ENCODE measurements at places on chromosomes 1 and 21. TPM values are rescaled to one million over a fixed set of nuclear protein-coding genes. Genes with fewer than 3 reads are reported as not detected.

The DFFA gene
- 29.6 TPM for total RNA-seq

The C8B gene
- total RNA-seq: not detected

The GUCA2B gene
- not detected for total RNA-seq

The DTL gene
- 2.7 TPM for total RNA-seq

The GABRD gene
- 0.62 TPM for total RNA-seq

The MAP3K21 gene
- total RNA-seq: 4.1 TPM

The CHIT1 gene
- not detected for total RNA-seq

The CTSS gene
- 11.9 TPM for total RNA-seq

The FCMR gene
- 0.47 TPM for total RNA-seq

The LHX8 gene
- total RNA-seq: not detected

The HHIPL2 gene
- total RNA-seq: 0.16 TPM

The USH2A gene
- 1.1 TPM for total RNA-seq

The UBE2U gene
- total RNA-seq: not detected

The KIF14 gene
- total RNA-seq: 1.9 TPM

The CYP2J2 gene
- total RNA-seq: 0.47 TPM

The KRTAP13-2 gene
- not detected for total RNA-seq

The GCSAML gene
- total RNA-seq: under 0.01 TPM

The CRP gene
- total RNA-seq: 0.31 TPM

The AIM2 gene
- total RNA-seq: 23.4 TPM

The ITLN1 gene
- total RNA-seq: 0.47 TPM

The MGST3 gene
- 200 TPM for total RNA-seq

The B3GALT5 gene
- total RNA-seq: 0.62 TPM

The AGT gene
- total RNA-seq: 9.8 TPM

The CFHR3 gene
- not detected for total RNA-seq

The LCE2A gene
- not detected for total RNA-seq

The SLAMF7 gene
- total RNA-seq: not detected

The LORICRIN gene
- not detected for total RNA-seq

The COL16A1 gene
- 5.8 TPM for total RNA-seq

The OR2L5 gene
- 0.62 TPM for total RNA-seq

The INKA2 gene
- total RNA-seq: 0.94 TPM

The AK2 gene
- total RNA-seq: 46.9 TPM

The BARHL2 gene
- not detected for total RNA-seq

The TADA1 gene
- total RNA-seq: 51.3 TPM

The PITHD1 gene
- 57.9 TPM for total RNA-seq

The UBASH3A gene
- not detected for total RNA-seq

The HLX gene
- 0.31 TPM for total RNA-seq

The HMGN2 gene
- total RNA-seq: 228 TPM

The HTR6 gene
- 0.16 TPM for total RNA-seq

The PTPN22 gene
- total RNA-seq: 1.2 TPM

The MIER1 gene
- total RNA-seq: 53.0 TPM

The CFAP57 gene
- total RNA-seq: 1.4 TPM

The FCGR3A gene
- total RNA-seq: 4.7 TPM

The TCHH gene
- total RNA-seq: not detected

The ICOSLG gene
- 0.31 TPM for total RNA-seq

The LAMB3 gene
- total RNA-seq: 1.7 TPM

The PFDN2 gene
- 33.8 TPM for total RNA-seq

The OR10J1 gene
- not detected for total RNA-seq

The FAM72B gene
- total RNA-seq: 1.7 TPM

Data from occipital lobe (tissue), 3 donors.